ENCODE measurements at places on chromosomes 12 and 14.

GRCh38 chr14:105105158-105105557 is 39.9 kb upstream of the GPR132 start:
- DNase-seq = no peak

DNA sequence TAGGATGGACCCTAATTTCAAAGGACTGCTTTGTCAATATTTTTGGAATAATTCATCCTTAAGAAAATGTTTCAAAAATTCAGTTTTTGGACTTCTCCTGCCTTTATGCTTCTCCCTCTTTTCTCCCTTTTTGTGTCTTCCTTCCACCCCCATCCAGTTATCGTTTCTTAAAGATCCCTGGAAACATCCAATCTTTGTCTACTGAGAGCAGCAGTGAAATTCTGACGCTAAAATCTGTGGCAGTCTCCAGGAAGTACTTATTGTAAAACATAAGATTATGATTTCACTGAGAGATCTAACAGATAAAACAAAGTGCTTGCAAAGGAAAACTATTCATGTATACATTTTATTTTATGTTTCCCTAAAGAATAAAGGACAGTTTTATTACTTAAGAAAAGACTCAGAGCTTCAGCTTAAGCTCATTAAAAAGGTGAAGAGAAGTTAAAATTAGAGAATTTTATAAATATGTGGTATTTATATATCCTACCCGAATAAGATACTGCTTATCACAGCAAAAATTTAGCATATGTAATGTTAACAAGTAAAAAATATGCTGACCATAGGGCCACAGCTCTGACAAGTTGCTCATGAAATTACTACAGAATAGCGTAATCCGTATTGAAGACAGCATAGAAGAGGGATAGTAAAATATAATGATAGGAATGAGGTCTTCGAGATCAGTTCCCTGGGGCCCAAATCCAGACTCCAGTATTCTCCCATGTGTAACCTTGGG is 6.9 kb downstream of the FRMD6 start:
- no peak for DNase-seq

DNA sequence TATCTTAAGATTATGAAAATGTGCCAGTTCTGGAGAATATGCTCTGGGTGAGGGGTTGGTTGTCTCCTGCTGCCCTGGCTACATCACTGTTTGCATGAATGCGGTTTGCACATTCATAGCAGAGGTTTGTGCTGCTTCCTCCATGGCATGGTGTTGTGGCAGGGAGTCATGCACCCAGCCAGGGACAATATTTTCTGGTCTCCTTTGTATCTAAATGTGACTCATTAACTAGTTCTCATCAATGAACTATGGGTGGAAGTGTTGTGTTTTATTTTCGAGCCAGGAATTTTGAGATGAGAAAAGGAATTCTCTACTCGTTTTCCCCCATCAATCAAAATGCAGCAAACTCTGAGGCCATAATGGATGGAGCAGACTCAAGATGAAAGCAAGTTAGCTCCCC is 527.3 kb downstream of the SNAPC1 start:
- no peak for DNase-seq

GRCh38 chr12:11133162-11133561 is 1.3 kb downstream of the TAS2R30 start:
- DNase-seq = no peak

GRCh38 chr12:94140556-94140955 is 7.8 kb upstream of the PLXNC1 start:
- no peak for DNase-seq

GRCh38 chr12:101939306-101939705 is 61.9 kb downstream of the DRAM1 start:
- no peak for DNase-seq

DNA sequence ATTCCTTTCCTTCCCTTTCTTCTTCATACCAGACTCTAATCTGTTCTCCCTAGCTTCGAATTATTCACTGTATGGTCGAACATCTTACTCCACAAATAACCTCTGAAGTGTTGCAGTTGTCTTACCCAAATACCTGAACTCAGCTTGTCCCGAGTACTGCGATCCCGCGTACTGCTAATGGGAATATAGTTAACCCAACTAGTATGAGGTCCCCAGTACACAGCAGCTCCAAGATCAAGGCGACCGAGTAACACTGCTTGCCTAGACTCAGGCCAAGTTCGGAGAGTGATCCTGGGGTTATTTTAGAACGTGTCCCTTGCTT is 462 bp upstream of the ETNK1 start:
- DNase-seq = no peak

DNA sequence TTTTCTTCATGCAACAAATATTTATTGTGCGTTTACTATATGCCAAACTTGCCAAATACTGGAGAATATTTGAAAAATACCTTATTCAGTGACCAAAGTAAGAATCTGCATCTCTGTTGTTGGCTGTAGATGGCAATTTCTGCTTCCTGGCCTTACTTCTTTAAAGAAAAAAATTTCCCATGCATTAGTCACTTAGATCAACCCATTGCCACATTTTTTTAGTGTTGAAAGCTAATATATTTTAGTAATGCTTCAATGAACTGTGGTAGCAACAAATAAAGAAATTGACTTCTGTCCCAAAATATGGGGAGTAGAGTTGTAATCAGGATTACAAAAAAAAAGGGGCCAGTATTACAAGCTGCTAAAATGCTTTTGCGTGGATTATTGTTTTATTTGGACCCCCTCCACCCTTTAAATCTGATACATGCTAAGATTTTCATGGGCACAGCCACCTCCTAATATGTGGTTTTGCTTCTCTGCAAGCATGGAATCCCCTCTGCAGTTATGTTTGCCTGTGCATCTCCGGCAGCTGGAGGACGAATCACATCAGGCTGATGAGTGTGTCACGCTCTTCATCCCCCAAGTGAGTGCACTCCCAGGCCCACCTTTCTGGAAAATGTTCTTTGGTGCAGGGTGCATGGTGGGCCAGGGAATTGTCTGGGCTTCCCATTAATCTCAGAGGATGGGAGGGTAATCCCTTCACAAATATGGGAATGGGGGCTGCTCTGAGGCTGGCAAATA is 38.1 kb upstream of the PTCSC3 start:
- DNase-seq = no peak

- DNase-seq = no peak
These were observed 127.6 kb upstream of the TMCC3 start for GRCh38 chr12:94777936-94778335.

DNA sequence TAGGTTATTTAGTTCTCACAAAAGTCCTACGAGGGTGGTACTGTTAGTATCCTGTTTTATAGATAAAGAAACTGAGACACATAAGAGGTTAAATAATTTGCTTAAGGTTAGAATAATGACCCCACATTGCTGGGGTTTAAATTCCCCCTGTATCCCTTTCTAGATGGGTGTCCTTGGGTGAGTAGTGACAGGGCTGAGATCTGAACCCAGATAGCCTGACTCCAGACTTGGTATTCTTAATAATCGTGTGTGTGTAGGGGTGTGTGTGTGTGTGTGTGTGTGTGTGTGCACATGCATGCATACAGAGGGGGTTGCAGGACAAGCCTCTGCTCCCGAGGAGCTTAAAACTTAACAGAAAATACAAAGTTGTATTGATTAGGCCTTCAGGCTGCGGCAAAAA is 96.7 kb upstream of the PSMC1 start:
- no peak for DNase-seq

GRCh38 chr14:63454863-63455622 is 88.1 kb downstream of the PPP2R5E start:
- no peak for DNase-seq

DNA sequence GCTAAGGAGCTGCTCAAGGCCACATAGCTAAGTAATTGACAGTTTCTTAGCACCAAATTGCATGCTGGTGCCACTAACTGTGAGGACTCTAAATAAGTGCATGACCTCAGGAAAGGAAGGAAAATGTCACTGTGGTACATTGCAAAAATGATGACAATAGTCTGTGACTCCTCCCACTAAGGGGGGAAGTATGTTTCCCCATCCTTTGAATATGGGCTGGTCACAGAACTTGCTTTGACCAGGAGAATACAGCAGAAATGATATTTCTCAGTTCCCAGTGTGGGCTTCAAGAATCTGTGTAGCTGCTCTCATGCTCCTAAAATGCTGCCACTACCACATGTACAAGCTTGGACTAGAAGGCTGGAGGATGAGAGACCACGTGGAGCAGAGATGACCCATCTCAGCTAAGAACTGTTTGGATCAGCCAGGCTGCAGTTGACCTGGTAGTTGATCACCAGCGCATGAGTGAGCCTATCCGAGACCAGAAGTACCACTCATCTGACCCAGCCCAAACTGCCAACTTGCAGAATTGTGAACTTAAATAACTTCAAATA is 42.2 kb upstream of the NOS1 start:
- DNase-seq = no peak

DNA sequence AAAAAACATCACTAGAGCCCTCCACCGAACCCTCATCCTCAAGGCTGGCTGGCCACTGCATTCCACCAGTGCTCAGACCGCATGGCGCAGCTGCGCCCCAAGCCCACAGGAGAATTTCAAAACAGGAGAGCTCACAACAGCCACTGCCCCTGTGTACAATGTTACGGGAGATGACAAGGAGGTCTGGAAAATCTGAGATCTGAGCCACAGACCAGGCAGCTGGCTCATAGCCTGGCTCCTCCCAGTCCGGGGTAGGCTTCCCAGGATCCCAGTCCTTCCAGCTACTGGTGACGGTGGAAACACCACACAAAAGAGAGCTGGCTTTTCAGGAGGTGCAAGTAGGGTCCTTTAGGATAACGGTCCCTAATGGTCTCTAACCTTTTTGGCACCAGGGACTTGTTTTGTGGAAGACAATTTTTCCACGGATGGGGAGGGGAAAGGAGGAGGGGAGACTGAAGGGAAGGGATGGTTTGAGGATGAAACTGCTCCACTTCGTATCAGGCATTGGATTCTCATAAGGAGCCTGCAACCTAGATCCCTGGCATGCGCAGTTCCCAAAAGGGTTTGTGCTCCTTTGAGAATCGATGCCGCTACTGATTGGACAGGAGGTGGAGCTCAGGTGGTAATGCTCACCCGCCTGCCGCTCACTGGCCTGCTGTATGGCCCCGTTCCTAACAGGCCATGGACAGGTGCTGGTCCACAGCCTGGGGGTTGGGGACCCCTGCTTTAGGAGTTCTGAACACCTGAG is 23.0 kb upstream of the NRDE2 start:
- no peak for DNase-seq

- no peak for DNase-seq
These were observed 53.3 kb downstream of the C2CD5 start for GRCh38 chr12:22491034-22491433.

GRCh38 chr14:64601571-64601970 is 51.8 kb downstream of the PPP1R36 start:
- DNase-seq = no peak

DNA sequence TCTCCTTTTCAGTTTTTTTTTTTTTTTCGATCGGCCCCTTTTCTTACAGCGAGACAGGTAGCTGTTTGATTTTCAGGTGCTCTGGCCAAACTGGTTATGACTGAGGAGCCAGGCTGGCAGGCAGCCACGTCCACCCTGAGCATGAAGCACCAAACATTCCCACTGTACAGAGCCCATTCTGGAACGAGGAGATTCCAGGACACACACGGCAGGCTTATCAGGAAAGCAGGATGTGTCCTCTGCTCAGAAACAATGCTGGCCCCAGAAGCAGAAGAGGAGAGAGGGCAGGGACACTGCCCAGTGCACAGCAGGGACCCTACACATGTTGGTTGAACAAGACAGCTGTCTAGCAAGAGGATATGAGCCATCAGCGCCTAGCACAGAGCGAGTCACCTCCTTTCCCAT is 3.7 kb upstream of the KRT2 start:
- DNase-seq = no peak

GRCh38 chr14:101462726-101463565 is 98.3 kb upstream of the DIO3 start:
- no peak for DNase-seq

DNA sequence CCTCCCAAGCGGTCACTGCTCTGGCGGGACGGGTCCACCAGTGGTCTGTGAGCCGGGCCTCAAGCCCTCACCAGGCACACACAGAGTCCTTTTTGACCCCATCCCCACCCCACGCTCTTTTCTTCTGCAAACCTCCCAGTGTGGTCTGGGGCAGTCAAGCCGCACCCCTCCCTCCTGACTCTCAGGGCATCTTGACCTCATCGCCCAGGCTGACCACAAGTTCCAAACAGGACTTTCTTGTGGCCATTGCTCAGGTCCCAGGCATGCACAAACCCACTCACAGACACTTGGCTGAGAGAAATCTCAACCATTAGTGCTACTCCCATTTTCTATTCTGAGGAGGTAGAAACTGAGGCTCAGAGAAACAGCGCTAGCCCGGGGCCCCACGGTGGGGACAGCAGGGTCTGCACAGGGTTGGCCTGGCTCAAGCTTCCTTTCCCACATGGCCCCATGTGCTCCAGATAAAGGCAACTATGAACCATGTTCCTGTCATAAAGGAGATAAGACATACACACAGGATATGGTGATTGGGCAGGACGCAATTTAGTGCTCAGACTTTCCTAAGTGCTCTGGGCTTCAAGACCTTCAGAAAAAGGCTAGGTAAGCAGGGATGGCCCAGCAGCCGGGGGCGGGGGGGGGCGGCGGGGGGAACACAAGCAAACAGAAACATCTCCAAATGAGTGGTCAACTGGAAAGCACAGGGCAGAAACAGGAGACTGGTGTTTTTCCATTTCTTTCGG is 69.6 kb downstream of the ITPK1 start:
- no peak for DNase-seq

- DNase-seq = no peak
These were observed 482 bp upstream of the IFI27L2 start for GRCh38 chr14:94129758-94130414.

DNA sequence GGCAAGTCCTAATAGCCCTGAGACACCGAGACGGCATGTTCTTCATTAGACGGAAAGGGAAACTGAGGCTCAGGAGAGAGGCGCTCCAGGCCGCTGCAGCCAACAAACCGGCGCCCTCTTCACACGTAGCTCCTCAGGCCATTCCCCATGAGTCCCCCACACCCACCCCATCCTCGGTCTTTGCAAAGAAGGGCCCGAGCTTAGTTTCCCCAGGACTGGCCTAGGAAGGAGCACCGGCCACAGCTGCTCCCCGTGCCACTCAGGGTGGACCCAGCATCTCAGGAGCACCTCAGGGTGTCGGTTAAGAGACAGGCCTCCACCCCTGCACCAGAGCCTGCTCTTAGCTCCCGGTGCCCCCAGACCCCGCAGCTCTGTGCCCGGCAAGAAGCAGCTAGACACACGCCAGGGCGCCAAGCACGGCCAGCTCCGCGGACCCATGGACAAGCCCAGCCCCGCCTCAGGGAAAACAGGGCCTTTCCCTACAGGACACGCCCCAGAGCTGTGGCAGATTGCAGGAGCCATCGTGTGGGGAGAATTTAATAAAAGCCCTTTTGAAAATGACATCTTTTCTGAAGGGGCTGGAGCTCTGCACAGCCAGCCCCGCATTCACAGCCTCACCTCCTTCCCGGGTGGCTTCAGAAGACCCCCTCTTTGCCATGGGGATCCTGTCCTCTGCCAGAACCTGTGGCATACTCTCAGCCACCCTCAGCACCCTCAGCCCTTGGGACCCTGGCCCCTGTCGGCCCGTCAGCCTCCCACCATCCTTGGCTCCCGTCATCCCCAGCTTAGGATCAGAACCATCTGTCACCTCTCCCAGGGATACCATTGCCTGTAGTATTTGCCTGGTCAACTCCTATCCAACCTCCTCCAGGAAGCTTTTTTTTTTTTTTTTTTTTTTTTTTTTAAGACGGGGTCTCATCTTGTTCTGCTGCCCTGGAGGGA is 59.7 kb downstream of the LGMN start:
- DNase-seq = no peak

GRCh38 chr12:125013816-125014442 is 20.5 kb downstream of the BRI3BP start:
- no peak for DNase-seq

GRCh38 chr14:88706425-88706824 is 86.3 kb downstream of the EML5 start:
- DNase-seq = no peak
